ENCODE measurements at places on chromosomes 2 and 18. TPM values are rescaled to one million over a fixed set of nuclear protein-coding genes. Genes with fewer than 3 reads are reported as not detected.

Gene IL37
- total RNA-seq: not detected

GRCh38 chr18:61926532-61926931, 33.7 kb upstream of the RNF152 start:
- H3K27me3 ChIP-seq: no peaks in the 10 kb centered on the region
- no peaks in the 10 kb centered on the region for H3K36me3 ChIP-seq
- peak; percentile 36 for DNase-seq
- no peak overlapping the region for H3K27ac ChIP-seq
- peaks cover 8% of the 10 kb centered on the region for H3K4me1 ChIP-seq
- no peak overlapping the region for H3K4me3 ChIP-seq

Gene GPR75
- 4.1 TPM for total RNA-seq

GRCh38 chr18:7946734-7947377, 379.7 kb downstream of the PTPRM start:
- no peaks in the 10 kb centered on the region for H3K36me3 ChIP-seq
- H3K27ac ChIP-seq: peak overlapping the region; percentile 22
- H3K4me3 ChIP-seq: peak overlapping the region; percentile 9

DNA sequence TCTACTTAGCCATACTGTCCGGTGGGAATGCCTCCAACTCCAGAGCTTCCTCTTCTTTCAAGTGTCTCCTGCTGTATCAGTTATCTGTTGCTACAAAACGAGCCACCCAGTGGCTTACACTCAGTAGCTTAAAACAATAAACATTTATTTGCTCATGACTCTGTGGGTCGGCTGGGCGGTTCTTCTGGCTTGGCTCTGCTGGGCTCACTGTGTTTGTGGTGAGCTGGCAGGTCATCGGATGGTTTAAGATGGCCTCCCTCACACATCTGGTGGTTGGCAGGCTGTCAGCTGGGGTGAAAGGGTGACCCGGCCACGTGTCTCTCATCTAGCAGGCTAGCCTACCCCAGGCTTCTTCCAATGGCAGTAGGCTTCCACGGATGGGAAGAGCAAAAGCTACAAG, 122.4 kb upstream of the SLC1A4 start:
- H3K27ac ChIP-seq: no peak overlapping the region
- H3K4me3 ChIP-seq: no peak overlapping the region
- H3K4me1 ChIP-seq: peaks cover 33% of the 10 kb centered on the region
- H3K36me3 ChIP-seq: no peaks in the 10 kb centered on the region

DNA sequence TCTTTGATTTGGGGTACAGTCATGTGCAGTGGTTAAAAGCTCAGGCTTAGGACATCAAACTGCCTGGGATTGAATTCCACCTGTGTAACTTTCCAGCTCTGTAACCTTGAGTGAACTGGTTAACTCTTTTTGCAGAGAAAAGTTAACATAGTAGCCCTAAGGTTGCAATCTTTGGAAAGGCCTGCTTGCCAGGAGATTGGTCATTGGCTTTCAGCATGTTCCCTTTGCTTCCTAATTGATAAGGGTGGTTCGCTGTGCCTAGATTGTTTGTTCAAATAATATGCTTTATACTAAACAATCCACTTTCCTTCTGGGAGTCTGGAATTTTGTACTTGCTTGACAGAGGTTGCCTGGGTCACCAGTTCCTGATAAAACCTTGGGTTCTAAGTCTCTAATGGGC, 86.8 kb downstream of the PIK3C3 start:
- H3K27me3 ChIP-seq: no peaks in the 10 kb centered on the region
- H3K4me3 ChIP-seq: no peak overlapping the region
- no peaks in the 10 kb centered on the region for H3K4me1 ChIP-seq
- H3K36me3 ChIP-seq: peaks cover 70% of the 10 kb centered on the region
- no peak overlapping the region for H3K27ac ChIP-seq

GRCh38 chr18:62967089-62967488, 251.7 kb downstream of the PHLPP1 start:
- no peak overlapping the region for H3K27ac ChIP-seq
- no peaks in the 10 kb centered on the region for H3K27me3 ChIP-seq
- DNase-seq: no peak
- H3K4me1 ChIP-seq: no peaks in the 10 kb centered on the region
- no peak overlapping the region for H3K4me3 ChIP-seq
- peaks cover 3% of the 10 kb centered on the region for H3K36me3 ChIP-seq

DNA sequence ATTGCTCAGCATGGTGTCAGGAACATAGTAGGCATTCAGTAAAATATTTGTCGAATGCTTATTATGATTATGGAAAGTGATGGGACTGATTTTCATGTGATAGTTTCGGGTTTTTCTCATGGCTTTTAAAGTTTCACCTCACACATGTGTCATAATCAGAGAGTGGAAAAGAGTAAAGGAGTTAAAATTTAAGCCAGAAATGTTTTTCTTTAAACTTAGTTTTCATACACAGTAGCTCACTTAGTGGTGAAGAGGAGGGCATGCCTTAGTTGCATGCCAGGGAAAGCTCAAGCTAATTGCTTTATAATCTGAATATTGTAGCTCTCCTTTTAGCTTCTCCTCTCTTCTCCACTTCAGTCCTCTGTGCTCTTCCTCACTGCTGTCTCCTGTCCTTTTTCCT, 38.0 kb downstream of the EHBP1 start:
- H3K4me3 ChIP-seq: no peak overlapping the region
- H3K27ac ChIP-seq: no peak overlapping the region
- H3K4me1 ChIP-seq: no peaks in the 10 kb centered on the region
- DNase-seq: no peak

Gene RFX8
- total RNA-seq: 0.68 TPM

DNA sequence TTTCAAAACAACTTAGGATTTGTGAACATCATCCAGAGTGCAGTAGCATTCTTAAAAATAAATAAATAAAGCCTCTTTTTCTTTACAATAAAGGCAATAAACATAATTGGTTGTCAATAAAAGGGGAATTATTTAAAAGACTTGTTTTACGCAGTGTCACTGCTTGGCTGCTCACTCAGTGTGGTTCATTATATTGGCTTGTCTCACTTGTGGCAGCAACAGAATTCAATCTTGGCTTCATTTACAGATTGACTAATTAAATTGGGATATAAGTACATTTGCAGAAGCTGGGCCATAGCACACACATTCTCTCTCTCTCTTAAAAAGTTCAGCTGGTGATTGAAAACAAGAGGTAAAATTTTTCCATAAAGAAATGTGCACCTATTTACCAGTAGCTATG, 1027.6 kb downstream of the LRP1B start:
- no peak for DNase-seq
- H3K4me1 ChIP-seq: no peaks in the 10 kb centered on the region
- no peak overlapping the region for H3K4me3 ChIP-seq

Gene RAB17
- total RNA-seq: not detected

Gene EFR3B
- total RNA-seq: not detected

Gene AFF3
- 9.6 TPM for total RNA-seq

Data from natural killer cell (primary cell).